ENCODE measurements at places on chromosomes 12 and 14. TPM values are rescaled to one million over a fixed set of nuclear protein-coding genes. Genes with fewer than 3 reads are reported as not detected.

DNA sequence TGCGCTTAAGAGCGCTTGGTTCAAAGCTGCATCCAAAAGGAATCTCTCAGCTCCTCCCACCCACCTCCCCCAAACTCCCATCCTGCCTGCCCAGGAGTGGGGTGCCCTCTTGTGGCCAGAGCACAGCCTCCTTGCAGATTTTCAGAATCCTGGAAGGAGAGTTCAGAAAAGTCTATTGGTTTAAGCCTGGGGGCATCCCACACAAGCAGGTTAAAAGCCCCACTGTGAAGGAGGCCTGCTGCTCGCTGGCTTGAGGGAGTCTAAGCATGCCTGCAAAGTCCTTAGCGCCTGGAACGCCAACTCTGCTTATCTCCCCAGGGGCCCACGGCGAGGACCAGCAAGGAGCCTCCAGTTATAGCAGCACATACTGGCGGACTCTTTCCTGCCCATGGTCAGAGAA lies 297.1 kb downstream of the KSR2 start:
- DNase-seq: no peak
- no peaks in the 10 kb centered on the region for H3K36me3 ChIP-seq
- no peaks in the 10 kb centered on the region for H3K4me1 ChIP-seq
- H3K27ac ChIP-seq: no peak overlapping the region

GRCh38 chr12:32115404-32116104 lies 8.9 kb downstream of the BICD1 start:
- DNase-seq: no peak
- H3K27ac ChIP-seq: no peak overlapping the region
- H3K4me1 ChIP-seq: peaks cover 12% of the 10 kb centered on the region
- no peak overlapping the region for H3K4me3 ChIP-seq

DNA sequence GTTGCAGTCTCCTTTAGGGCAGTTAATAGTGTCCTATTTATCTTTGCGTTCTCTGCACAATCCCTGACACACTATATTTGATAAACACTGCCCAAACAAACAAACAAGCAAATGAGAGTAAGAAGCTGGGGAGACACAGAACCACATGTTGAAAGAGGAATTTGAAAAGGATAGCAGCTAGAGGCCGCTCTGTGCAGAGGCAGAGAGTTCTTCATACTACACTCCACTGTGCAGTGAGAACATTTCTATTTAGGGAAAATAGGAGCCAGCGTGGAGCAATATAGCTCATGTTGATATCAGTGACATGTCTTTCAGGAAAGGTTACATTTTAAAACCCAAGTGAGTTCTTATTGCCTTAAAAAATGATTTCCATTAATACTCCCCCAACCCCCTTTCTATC lies 140.3 kb upstream of the SEL1L start:
- H3K27me3 ChIP-seq: no peaks in the 10 kb centered on the region
- no peaks in the 10 kb centered on the region for H3K4me1 ChIP-seq
- no peak overlapping the region for H3K27ac ChIP-seq
- no peak overlapping the region for H3K4me3 ChIP-seq
- H3K36me3 ChIP-seq: no peaks in the 10 kb centered on the region

GRCh38 chr14:100201701-100202100 lies 37.2 kb upstream of the YY1 start:
- H3K4me3 ChIP-seq: no peak overlapping the region
- no peak overlapping the region for H3K27ac ChIP-seq
- no peak for DNase-seq
- H3K27me3 ChIP-seq: peaks cover 9% of the 10 kb centered on the region
- H3K4me1 ChIP-seq: no peaks in the 10 kb centered on the region
- no peaks in the 10 kb centered on the region for H3K36me3 ChIP-seq

DNA sequence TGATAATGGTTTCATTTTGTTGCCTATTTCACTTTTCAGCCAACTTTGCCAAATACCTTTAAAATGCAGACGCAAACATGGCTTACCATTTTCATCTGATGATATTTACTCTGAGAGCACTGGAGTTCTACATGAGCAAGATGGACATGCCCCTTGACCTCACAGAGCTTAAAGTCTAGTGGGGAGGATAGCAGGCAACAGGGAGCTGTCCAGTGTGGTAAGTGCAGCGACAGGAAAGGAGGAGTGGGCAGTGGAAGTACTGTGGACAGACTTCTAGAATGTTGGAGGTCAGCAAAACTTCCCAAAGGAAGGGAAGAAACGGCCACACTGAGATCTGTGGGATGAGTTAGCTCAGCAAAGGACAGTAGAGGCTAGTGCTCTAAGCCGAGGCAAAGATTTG lies 25.3 kb downstream of the LRIG3 start:
- H3K27me3 ChIP-seq: no peaks in the 10 kb centered on the region
- H3K36me3 ChIP-seq: no peaks in the 10 kb centered on the region
- H3K4me3 ChIP-seq: no peak overlapping the region
- DNase-seq: no peak
- H3K4me1 ChIP-seq: no peaks in the 10 kb centered on the region

GRCh38 chr14:74917646-74918081 lies 5.4 kb downstream of the RPS6KL1 start:
- no peaks in the 10 kb centered on the region for H3K36me3 ChIP-seq
- no peak overlapping the region for H3K4me3 ChIP-seq
- DNase-seq: no peak
- no peaks in the 10 kb centered on the region for H3K27me3 ChIP-seq

- peaks cover 19% of the 10 kb centered on the region for H3K36me3 ChIP-seq
- no peak overlapping the region for H3K27ac ChIP-seq
- no peak for DNase-seq
- H3K27me3 ChIP-seq: no peaks in the 10 kb centered on the region
- no peak overlapping the region for H3K4me3 ChIP-seq
Measured at GRCh38 chr12:30740274-30740673, 14.5 kb downstream of the CAPRIN2 start.

KRT82 gene
- not detected for total RNA-seq

EML1 gene
- total RNA-seq: 0.69 TPM

Data from activated naive CD8-positive, alpha-beta T cell treated with anti-CD3 and anti-CD28 coated beads, Interleukin-2, amount 10 ng/mL, durations not matched to agents 7 days and 5 days (primary cell).